ENCODE measurements at places on chromosomes 3 and 15. TPM values are rescaled to one million over a fixed set of nuclear protein-coding genes. Genes with fewer than 3 reads are reported as not detected.

Gene FGF7
- total RNA-seq, result 233 TPM

Gene CADPS
- not detected for total RNA-seq

Gene CEMIP
- total RNA-seq, result 1,735 TPM

Gene WWTR1
- 198 TPM for total RNA-seq

Gene SEMA4B
- 21.2 TPM for total RNA-seq

Gene KIF15
- total RNA-seq, result 8.4 TPM
